ENCODE measurements at places on chromosomes 12 and 14.
A peak's percentile ranks its signal among the peaks of the same experiment; 100 is the strongest.

DNA sequence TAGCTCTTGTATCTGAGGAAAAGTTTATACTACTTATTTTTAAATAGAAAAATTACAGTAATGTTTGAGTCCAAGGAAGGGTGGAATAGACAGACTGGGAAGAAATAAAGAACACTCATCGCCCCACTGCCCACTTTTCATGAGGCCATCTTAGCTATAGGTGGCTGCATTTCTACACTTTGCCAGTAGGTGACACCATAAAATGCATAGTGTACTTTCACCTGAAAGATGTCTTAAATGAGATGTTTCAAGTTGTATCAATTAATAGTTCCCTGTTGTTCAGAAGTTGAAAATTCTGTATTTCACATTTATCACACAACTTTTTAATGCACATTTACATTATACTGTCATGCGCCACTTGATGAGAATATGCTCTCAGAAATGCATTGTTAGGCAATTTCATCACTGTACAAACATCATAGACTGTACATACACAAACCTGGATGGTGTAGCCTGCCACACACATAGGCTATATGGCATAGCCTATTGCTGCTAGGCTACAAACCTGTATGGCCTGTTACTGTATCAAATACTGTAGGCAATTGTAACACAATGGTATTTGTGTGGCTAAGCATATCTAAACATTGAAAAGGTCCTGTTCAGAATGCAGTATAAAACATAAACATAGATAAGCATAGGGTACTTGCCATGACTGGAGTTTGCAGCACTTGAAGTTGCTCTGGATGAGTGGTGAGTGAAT lies 27.6 kb downstream of the PMCH start:
- peak; percentile 49 for DNase-seq

DNA sequence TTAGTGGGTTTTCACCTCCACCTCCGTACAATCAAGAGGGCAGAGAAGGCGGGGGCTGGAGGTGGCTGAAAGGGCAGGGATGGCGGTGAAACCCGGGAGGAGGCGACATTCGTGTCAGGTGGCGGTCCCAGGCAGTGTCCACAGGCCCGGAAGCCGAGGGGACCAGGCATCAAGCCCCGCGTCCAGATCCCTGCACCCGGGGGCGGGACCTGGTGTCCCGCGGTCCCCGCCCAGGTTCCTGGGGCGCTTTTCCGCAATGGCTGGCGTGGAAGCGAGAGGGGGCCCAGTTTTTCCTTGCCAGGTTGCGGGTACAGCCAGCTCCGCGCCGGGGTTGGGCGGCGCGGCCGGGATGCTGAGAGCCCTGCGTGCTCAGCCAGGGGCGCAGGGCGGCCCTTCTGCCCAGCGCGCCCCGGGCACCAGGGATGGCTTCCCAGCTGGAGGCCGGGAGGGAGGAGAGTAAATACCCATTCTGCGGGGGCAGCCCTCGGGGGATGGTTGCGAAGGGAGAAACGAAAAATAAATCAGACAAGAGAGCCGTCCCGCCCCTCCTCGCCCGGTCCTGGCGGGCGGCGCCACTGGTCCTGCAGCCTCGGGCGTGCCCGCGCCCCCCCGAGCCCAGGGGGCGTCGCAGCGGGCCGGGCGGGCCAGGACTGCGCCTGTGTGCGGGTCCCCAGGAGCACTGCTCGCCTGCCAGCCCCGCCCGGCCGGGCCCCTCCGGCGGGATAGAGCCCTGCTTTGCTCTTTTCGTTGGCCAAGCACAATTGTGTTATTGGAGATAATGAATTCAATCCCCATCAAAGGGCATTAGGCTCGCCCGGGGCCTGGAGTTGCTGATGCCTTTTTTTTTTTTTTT lies 11.5 kb downstream of the FOXA1 start:
- peak; percentile 92 for DNase-seq

DNA sequence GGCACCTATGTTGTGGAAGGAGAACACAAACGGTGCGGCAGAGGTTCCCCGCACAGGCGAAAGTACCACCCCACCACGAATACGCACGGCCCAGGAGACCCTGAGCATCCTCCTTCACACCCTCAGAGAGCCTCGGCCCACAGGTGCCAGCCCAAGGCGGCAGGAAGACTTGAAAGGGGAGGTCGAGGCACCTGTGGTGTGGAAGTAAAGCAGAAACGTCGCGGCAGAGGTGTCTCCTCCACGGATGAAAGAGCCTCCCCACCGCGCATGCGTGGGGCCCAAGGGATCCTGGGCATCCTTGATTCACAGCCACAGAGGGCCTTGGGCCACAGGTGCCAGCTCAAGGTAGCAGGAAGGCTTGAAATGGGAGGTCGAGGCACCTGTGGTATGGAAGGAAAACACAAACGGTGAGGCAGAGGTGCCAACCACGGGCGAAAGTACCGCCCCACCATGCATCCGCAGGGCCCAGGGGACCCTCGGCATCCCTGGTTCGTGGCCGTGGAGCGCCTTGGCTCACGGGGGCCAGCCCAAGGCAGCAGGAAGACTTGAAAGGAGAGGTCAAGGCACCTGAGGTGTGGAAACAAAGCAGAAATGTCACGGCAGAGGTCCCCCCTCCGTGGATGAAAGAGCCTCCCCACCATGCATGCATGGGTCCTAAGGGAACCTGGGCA lies 380.1 kb downstream of the ALG10 start:
- no peak for DNase-seq

- no peak for DNase-seq
Observed at GRCh38 chr14:27056586-27056985, 458.8 kb upstream of the NOVA1 start.

DNA sequence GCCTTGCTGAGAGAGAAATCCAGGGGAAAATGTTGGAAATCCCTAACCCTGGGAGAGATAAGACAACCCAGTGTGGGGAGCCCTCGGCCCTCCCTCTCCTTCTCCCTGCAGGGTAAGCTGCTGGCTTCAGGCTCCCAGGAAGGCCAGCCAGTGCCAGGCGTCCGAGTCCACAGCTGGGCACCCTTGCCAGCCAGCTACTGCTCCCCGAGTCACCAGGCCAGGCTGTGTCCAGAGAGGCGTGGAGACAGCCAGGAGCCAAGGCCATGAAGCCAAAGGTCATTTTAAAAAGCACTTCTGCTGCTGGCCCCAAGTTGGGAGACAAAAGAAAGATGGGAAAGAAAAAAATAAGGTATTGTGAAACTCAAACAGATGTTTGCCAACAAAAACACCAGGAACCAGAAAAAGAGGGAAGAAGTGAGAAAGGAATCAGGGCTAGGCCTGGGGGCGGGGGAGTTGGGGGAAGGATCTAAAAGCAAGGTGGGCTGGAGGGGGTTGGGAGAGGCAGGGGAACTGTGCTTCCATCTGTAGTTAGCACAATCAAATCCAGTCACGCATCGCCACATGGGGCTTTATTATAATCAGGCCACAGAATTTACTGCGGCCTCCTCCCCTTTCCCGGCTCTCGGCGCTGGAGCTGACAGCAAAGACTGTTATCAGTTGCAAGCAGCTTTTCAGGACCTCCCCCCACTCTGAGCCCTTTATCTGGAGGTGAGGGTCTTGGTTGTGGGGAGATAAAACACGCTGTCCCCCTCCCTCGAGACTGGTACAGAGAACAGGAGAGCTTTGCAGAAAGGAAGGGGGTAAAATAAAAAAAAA lies 33.5 kb downstream of the RBM19 start:
- peak; percentile 73 for DNase-seq

- no peak for DNase-seq
Observed at GRCh38 chr12:10251669-10252068, 39.0 kb downstream of the GABARAPL1 start.

GRCh38 chr14:29321646-29322045 lies 555.1 kb downstream of the FOXG1 start:
- no peak for DNase-seq

- no peak for DNase-seq
Observed at GRCh38 chr12:42332301-42333285, 6.6 kb downstream of the PPHLN1 start.

- no peak for DNase-seq
Observed at GRCh38 chr12:112164011-112164660, 38.8 kb downstream of the TRAFD1 start.

- no peak for DNase-seq
Observed at GRCh38 chr14:23816371-23816770, 137.2 kb upstream of the DHRS4 start.

DNA sequence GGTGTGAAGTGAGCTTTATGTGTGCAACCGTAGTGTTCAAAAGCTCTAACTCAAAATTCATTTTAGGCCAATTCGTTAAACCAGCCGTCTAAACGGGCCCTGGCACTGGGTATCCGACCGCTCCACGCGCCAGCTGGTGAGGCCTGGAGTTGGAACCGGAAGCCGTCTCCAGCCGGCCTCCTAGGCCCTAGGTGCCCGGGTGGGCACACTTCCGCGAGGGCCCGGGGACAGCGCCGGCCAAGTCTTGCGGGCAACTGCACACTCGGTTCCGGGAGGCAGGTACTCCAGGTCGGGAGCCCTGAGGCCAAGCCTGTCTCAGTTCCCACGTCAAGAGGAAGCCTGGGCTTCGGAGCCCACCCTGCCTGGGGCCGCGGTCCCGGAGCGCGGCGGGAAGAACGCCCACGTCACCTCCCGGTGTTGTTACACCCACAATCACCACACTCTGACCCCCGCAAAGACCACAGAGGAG lies 16.2 kb downstream of the OTX2 start:
- DNase-seq: peak; percentile 55

GRCh38 chr14:72943876-72944430 lies 17.7 kb downstream of the DCAF4 start:
- no peak for DNase-seq

- peak; percentile 95 for DNase-seq
Observed at GRCh38 chr14:103126873-103127304, 3.6 kb downstream of the TNFAIP2 start.

DNA sequence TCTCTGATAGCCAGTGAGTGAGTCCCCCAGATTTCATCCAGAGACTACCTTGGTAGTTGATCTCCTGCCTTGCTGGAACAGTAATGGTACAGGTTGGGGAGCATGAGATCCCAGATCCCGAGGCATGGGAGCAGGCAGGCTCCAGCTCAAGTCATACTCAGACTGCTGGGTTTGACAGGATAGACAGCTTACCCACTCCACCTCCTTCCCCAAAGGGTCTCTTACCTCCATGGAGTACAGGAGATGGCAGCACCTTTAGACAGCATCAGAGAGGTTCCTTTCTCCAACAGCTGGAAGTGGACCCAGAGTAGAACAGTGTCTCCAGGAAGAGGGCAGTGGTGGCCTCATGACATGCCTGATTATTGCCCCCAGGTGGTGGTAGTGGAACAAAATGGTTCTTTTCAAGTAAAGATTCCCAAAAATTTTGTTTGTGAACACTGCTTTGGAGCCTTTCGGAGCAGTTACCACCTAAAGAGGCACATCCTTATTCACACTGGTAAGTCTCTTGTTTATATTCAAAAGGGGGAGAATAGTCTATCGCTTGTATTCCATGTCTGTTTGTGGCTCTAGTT lies 4.9 kb upstream of the CSAD start:
- DNase-seq: no peak

GRCh38 chr12:26648999-26649398 lies 184.0 kb downstream of the ITPR2 start:
- no peak for DNase-seq

- DNase-seq: peak; percentile 32
Observed at GRCh38 chr12:104602406-104602805, 145.7 kb downstream of the CHST11 start.

- no peak for DNase-seq
Observed at GRCh38 chr14:34931206-34931605, 51.6 kb upstream of the SRP54 start.

GRCh38 chr12:91773749-91774429 lies 371.8 kb downstream of the BTG1 start:
- no peak for DNase-seq

- no peak for DNase-seq
Observed at GRCh38 chr12:103848143-103848542, 7.1 kb upstream of the NT5DC3 start.

DNA sequence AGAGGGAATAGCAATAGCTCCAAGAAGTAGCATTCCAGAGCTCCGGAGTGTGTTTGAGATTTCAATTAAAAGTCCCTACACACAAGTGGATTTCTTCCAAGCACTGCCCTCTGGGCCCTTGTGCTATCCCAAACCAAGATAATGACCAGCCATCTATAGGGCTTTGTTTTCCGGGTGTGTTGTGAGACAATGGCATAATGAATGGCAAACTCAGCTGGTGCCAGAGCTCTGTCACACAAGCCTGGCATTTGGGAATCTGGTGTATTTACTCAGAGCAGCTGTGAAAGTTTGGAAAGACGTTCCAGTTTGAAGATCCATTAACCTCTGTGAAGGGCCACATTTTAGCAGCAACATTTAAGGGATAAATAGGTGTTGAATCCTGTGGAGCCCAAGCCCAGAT lies 61.2 kb upstream of the TMTC2 start:
- peak; percentile 83 for DNase-seq

GRCh38 chr12:23066095-23066494 lies 441.1 kb downstream of the ETNK1 start:
- DNase-seq: no peak

DNA sequence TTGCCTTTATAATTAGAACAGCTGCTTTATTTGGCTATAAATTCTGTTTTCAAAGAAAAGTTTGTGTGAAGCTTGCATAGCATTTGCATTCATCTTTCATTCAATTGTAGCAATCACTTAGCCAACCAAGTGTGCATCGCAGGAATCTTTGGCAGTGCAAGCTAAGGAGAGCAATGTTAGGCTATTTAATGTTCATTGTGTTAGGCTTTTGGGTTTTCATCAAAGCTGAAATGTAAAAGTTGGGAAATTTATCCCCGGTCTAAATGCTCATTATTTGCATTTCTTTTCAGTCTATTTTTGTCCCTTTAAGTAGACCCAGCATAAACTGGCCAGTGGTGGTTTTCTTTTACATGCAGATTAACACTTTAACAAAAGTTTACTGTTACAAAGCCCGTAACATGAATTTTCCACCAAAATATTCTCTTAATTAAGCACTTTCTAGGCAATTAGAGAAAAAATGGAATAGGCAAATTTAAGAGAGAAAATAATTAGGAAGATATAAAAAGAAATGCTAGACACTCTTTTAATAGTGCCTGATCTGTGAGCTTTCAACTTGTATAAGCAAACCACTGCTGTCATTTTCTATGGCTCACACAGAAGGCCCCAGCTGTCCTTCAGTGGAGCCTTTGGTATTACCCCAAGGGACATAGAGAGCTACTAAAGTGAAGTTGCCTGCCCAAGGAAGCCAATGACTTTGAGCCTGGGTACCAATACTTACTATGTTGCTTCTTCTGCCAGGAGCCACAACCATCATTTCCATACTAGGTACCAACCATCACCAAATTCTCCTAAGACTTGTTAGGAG lies 898.9 kb upstream of the SEL1L start:
- no peak for DNase-seq

DNA sequence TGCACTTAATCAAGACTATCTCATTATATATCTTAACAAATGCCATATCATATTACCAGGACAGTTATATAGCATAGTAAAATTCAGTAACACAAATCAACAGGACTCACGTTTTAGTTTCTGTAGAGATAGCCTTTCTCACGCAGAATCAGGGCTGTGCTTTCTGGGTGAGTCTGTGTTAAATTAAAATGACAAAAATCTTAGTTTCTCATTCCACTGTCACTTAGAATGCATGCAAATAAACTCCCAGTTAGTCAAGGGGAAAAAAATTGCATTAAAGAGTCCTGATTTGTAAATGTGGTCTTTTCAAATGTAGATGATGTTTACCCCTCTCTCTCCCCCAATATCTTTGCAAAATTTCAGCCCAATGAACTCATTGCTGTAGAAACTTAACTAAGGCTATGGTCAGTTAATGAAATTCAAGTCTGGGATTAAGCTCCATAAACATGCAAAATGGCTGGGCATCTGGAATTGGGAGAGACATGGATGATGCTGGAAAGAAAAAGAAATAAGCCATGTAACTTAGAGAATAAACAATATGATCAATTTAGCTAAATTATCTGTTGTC lies 77.8 kb upstream of the MGAT4C start:
- no peak for DNase-seq

GRCh38 chr12:5407034-5407856 lies 24.7 kb upstream of the NTF3 start:
- peak; percentile 56 for DNase-seq
